ENCODE measurements at places on chromosomes 12 and 14. TPM values are rescaled to one million over a fixed set of nuclear protein-coding genes. Genes with fewer than 3 reads are reported as not detected.

DNA sequence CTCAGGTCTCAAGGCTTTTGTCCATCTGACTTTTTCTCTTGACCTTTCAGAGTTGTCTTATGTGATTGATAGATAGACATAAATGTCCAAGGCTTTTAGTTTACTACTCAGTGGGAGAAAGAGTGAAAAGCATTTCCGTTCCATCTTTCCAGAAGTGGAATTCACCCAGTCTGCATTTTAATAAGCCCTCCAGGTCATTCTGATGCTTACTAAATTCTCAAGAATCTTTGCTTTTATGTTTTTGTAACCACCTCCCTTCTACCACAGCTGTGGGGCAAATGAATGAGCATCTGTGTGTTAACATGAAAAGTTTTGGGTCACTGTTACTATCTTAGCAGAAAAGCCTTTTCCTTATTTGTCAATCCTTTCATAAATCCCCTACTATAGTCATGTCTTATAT, 251.4 kb downstream of the LRIG3 start:
- no peak for DNase-seq

GRCh38 chr14:102451064-102451352, 58.6 kb downstream of the ANKRD9 start:
- peak; percentile 39 for DNase-seq

DNA sequence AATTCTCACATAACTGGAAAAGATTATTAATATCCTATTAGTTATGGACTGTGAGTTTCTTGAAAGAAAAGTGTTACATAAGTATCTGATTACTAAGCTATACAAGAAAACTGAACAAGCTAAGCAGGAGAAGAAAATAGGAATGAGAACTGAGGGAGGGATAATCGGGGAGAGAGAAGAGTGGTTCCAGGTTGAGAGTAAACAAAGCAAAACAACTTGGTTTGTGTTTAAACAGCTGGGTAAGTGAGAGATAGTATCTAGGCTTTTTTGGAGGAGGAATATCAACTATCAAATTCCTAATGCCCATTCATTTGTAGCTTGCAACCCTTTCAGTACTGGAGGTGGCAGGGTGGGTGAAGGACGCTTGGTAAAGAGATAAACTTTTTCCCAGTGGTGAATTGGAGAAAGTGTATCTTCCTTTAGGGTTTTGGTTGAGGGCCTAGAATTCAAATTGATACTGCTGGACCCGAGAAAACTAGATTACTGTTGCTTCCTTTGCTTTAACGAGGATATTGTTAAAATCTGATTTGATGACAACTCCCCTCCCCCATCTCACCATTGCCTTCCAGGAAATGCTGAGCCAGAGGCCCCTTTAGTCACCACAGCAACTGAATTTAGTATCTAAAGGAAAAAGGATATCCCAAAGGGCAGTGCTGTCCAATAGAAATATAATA, 2.0 kb upstream of the SLC2A3 start:
- DNase-seq = no peak

GAS2L3 gene
- 66.0 TPM for total RNA-seq

GRCh38 chr14:50398189-50398580, 1.5 kb upstream of the CDKL1 start:
- no peak for DNase-seq

MYO1H gene
- total RNA-seq = under 0.01 TPM

CMAS gene
- 52.2 TPM for total RNA-seq

- peak; percentile 77 for DNase-seq
Observed at GRCh38 chr14:105093431-105094192, 28.4 kb upstream of the GPR132 start.

DNA sequence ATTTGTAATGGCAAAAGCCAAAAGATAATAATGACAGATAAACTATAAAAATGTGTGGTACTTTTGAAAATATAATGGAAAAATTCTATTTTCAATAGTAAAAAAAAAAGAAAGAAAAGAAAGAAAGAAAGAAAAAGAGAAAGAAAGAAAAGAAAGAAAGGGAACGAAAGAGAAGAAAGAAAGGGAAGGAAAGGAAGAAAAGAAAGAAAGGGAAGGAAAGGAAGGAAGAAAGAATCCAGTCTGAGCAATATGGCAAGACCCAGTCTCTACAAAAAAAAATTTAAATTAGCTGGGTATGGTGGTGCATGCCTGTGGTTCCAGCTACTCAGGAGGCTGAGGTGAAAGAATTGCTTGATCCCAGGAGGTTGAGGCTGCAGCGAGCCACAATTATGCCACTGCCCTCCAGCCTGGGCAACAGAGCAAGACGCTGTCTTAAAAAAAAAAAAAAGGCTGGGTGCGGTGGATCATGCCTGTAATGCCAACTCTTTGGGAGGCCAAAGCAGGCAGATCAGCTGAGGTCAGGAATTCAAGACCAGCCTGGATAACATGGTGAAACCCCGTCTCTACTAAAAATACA, 38.4 kb downstream of the EAPP start:
- no peak for DNase-seq

- DNase-seq = no peak
Observed at GRCh38 chr12:45669093-45669492, 60.4 kb upstream of the ARID2 start.

GRCh38 chr12:5827591-5827990, 117.5 kb downstream of the ANO2 start:
- no peak for DNase-seq

NTN4 gene
- total RNA-seq = 60.3 TPM

DNA sequence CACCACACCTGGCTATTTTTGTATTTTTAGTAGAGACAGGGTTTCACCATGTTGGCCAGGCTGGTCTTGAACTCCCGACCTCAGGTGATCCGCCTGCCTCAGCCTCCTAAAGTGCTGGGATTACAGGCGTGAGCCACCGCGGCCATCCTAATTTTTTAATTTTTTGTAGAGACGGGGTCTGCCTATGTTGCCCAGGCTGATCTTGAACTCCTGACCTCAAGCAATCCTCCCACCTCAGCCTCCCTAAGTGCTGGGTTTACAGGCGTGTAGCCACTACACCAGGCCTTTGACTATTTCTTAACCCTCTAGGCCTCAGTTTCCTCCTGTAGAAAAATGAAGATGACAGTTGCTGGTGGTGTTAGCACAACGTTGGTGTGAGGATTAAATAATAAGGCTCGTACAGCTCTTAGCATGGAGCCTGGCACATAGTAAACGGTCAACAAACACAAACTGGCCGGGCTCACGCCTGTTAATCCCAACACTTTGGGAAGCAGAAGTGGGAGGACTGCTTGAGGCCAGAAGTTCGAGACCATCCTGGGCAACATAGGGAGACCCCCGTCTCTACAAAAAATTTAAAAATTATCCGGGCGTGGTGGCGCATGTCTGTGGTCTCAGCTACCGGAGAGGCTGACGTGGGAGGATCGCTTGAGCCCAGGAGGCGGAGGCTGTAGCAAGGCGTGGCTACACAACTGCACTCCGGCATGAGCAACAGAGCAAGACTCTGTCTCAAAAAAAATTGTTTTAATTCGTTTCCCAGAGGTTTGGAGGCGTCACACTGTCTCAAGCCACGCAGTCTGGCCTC, 979 bp downstream of the DDX54 start:
- no peak for DNase-seq

GRCh38 chr12:127770118-127770517, 496.9 kb upstream of the TMEM132C start:
- no peak for DNase-seq

DNA sequence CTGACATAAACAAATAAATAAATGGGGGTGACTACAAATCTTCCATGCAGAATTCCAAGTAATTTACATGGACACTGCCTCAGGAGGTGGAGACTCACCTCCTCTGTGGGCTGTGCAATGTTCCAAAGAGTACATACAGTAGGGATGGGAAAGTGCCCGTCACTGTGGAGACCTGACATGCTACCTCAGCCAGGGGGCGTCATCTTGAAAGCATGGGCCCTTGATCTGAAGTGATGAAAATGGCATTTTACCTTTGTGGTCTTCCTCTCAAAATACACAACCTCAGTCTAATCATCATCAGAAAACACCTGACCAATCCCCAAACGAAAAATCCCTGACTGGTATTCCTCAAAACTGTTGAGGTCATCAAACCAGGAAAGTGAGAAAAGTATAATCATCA, 48.4 kb downstream of the ANAPC7 start:
- no peak for DNase-seq

GRCh38 chr12:71684081-71684480, 1.8 kb upstream of the TMEM19 start:
- no peak for DNase-seq

RAB2B gene
- total RNA-seq = 56.7 TPM

ZCCHC8 gene
- total RNA-seq = 31.8 TPM

APOLD1 gene
- 20.0 TPM for total RNA-seq

- DNase-seq = no peak
Observed at GRCh38 chr12:127125607-127126259, 1141.2 kb upstream of the TMEM132C start.

CD27 gene
- 0.41 TPM for total RNA-seq

WDR89 gene
- 46.5 TPM for total RNA-seq

DNA sequence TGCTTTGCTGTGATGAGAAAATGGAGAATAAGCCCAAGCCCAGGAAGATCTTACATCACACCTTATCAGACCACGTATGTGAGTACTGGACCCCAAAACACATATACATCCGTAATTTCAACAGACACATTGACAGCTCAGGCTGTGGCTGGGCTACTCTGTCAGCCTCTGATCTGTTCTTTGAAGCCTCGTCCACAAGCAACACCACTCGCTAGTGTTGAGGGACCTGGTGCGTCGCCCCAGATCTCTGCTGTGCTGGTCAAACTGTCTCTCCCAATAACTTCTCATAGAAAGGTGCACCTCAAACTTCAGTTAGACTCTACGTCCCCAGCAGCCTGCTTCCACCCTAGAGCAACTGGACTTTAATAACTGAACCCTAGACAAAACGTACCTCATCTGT, 10.6 kb upstream of the SFSWAP start:
- no peak for DNase-seq

CMKLR1 gene
- 1.2 TPM for total RNA-seq

DNA sequence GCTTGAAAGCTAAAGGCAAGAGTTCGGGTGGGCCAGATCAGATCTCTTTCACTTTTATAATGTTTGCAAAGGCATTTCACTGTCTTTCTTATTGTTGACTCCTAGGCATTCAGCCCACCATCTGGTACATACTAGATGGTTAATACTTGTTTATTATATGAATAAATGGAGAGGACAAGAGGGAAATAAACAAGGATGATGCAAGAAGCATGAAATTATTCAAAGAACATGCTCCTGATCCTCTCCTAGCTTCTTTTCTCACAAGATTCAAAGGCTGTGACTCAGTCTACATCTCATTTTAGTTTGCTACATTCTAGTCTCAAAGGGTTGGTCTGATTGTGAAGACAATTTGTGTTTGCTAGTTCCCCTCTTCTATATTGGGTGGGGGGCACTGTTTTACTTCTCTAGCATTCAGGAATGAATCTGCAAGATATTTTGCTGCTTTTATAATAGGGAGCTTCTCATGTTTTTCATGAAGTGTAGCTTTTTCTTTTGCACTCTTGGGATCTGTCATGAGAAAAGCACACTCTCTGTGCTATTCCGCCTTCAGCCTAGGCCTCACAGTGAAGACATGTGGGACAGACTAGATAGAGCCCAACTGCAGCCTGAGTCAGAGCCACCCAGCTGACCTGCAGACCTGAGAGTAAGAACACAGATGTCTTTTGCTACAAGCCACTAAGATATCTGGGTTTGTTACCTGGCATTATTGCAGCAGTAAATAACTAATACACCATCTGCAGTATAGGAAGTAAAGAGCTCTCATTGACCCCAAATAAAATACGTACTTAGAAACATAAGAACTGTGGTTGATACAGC, 65.7 kb downstream of the PTHLH start:
- DNase-seq = no peak

KIF21A gene
- total RNA-seq = 173 TPM

- no peak for DNase-seq
Observed at GRCh38 chr12:106766393-106766826, 8.1 kb upstream of the RIC8B start.
